ENCODE measurements at places on chromosomes 7 and 10.

GRCh38 chr7:132777414-132777813 is 201.1 kb upstream of the PLXNA4 start:
- no peak for DNase-seq

DNA sequence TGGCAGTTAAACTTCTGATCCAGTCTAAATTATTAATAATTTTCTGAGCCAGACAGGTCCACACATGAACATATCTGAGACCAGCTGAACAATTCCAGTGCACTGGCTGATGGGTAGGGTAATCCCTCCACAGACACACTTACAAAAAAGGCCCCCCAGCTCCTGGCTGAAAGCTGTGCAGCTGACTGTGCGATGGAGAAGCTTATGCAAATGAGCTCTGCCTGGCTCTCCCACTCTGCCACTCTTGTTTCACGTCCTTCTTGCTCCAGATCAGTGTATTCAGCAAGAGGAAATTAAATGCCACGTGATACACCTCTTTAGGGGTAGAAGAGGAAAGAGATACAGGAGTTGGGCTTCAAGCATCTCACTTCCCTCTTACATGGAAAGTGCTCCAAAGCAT is 76.4 kb upstream of the FEZF1 start:
- DNase-seq, result no peak

DNA sequence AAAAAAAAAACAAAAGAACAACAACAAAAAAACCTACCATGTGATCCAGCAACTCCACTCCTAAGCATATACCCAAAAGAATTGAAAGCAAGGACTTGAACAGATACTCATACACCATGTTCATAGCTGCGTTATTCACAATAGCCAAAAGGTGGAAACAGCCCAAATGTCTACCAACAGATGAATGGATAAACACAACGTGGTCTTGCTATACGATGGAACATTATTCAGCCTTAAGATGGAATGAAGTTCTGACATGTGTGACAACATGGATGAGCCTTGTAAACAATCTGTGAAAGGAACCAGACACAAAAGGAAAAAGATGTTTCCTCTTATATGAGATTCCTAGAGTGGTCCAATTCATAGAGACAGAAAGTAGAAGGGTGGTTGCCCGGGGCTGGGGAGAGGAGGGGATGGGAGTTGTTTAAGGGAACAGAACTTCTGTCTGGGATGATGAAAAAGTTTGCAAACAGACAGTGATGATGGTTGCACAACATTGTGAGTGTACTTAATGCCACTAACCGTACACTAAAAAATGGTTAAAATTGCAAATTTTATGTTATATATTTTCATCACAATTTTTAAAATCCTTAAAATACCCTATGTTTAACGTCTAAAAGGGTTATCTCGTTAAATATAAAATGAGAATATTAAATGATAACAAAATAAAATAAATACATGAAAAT is 11.6 kb downstream of the CLEC2L start:
- no peak for DNase-seq

- no peak for DNase-seq
Observed at GRCh38 chr10:77921395-77921794, 5.2 kb downstream of the DLG5 start.

- DNase-seq, result no peak
Observed at GRCh38 chr7:130379019-130379418, 1.3 kb upstream of the CPA1 start.

DNA sequence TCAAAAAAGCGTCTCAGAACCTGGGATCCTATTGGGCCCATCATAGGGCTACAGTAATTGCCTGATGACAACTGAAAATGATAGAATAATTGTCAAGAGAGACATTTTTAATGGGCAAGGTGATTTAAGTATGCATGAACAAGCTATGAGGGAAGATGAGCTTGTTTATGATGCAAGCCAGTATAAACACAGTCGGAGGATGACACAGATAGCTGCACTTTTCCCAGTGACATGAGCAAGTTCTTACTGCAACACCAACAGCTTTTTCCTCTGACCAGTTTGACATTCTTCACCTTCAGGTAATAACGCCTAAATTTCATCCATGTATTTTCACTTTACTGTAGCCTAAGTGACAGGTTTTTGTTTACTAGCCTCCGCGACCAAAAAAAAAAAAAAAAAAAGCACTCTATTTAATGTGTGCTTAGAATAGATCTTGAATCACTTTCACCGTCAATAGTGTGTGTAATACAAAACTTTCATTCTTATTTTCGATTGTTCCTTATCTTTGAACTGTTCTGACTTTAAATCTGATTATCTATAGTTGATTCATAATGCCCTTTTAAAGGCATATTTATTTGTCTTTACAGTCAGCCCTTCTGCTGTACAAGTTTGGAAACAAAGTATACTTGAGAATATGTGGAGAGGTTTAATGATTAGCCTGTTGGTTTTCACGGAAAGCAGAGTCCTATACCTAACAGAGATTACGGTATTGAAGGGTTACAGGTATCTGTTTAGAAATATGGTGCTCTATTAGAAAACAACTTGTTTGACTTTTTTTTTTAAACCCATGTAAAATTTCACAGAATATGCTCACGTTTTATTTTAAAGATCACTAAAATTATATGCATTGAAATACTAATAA is 1.7 kb downstream of the FOXP2 start:
- no peak for DNase-seq

GRCh38 chr10:65847436-65848230 is 1078.2 kb upstream of the LRRTM3 start:
- DNase-seq, result no peak

GRCh38 chr10:43155741-43156140 is 17.5 kb downstream of the CSGALNACT2 start:
- DNase-seq, result no peak

DNA sequence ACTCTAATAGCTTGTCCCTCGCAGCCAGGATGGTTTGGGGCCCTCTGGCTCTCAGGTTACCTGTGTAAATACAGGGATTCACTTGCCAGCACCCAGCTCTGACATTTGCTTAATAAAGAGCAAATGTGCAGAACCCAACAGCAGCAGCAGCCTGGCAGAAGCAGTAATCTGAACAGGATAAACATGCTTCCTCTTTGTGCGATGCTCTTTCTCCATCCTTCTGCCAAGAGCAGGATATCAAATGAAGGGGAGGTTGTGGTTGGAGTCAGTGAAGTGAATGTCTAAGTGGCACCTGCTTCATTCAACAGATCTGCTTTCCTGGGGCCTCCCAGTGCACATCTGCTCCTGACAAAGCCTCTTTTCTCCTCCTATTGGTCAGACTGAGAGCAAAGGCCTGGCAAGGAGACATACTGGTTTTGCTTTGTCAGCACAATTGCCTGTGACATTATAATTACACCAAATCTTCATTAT is 130.3 kb downstream of the NRF1 start:
- no peak for DNase-seq

- no peak for DNase-seq
Observed at GRCh38 chr10:101749047-101750016, 26.6 kb downstream of the FGF8 start.

- DNase-seq, result no peak
Observed at GRCh38 chr10:69051710-69052487, 36.0 kb upstream of the SRGN start.

DNA sequence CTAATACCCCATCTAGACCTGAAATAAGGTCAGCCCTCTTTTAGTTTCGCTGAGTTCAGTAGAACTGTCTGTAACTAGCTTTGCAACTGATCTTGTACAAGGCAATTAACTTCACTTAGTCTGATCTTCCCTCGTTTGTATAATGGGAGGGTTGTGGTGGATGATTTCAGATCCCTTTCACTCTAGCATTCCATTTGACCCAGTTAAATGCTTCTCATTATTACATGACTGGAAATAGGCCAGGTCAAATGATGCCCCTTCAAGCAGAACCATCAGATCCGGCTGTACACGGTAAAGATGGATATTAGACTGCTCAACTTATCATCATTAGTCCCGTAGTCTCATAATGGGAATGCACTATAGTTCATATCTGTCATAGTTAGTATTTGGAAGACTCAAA is 1009.0 kb downstream of the LRMDA start:
- no peak for DNase-seq

DNA sequence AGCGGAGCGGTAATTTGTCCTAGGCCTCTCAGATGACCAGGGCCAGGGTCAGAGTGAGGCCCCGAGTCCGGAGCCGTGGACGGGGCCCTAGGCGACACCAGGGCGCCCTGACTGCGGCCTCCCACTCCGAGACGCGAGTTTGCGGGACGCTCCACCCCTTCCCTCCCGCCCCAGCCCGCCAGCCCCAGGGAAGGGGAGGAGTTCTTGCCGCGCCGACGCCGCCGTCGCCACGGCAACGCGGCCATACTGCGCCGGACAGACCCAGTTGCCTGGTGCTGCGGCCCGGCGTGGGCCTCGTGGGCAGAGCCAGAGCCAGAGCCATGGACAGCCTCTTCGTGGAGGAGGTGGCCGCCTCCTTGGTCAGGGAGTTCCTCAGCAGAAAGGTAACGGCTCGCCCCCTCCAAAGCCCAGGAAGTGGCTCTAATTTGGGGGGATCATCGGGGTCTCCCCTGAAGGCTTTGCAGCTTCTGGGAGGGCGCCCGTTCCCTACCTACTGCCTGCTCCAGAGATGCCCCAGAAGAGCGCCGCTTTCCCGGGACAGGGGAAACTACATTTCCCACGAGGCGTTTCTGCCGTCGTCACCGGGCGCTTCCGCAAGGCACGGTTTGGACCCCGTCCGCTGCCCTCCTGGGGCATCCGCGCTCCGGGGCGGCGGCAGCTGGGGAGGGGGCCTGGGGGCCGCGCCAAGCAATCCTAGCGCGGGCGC is at the start of gene MINDY4:
Gene MINDY4 (plus strand): TSS at position 244 of the 706 bp plus-strand sequence. CDS start 77 bp downstream, at position 321.
- DNase-seq, result peak; percentile 70

DNA sequence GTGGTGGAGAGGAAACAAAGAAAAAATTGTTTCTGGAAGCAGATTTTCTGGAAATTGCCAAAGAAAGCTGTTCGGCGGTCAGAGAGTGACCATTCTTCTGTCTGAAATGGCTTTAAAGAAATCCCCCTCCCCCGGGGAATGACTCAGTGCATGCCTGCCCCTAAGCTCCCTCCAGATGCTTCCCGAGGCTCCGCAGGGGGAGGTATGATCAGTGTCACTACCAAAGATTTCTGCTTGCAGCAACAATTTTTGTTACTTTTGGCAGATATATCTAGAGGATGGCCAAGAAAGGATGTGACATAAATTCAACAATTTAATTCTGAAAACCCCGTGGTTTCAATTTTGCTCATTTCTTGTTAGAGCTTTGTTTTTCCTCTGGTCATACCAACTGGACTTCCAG is 163.9 kb downstream of the JCAD start:
- no peak for DNase-seq

- peak; percentile 55 for DNase-seq
Observed at GRCh38 chr10:102419269-102420180, 940 bp upstream of the PSD start.

- no peak for DNase-seq
Observed at GRCh38 chr7:113128031-113128430, 9.7 kb upstream of the SMIM30 start.

Measured in stimulated activated CD4-positive, alpha-beta T cell treated with anti-CD3 and anti-CD28 coated beads, Interleukin-4, amount 100 ng/mL, for 4 hours (primary cell).